Activated T-cell treated with anti-CD3 and anti-CD28 coated beads, Interleukin-2, amount 50 U/mL, for 72 hours (primary cell): ENCODE measurements at places on chromosomes 12 and 14. TPM values are rescaled to one million over a fixed set of nuclear protein-coding genes. Genes with fewer than 3 reads are reported as not detected.

Gene RNU4-1
- 2,627 TPM for total RNA-seq

Gene PCBP2
- total RNA-seq, result 1,265 TPM

Gene PRIMA1
- total RNA-seq, result not detected

Gene AKT1
- 113 TPM for total RNA-seq

Gene YLPM1
- 62.6 TPM for total RNA-seq

Gene PLCZ1
- not detected for total RNA-seq

Gene ACVRL1
- not detected for total RNA-seq

Gene MYO1H
- total RNA-seq, result not detected

Gene PRR4
- total RNA-seq, result 2.1 TPM

Gene RNASE2
- not detected for total RNA-seq

Gene FBXO33
- total RNA-seq, result 13.3 TPM

Gene STAT2
- total RNA-seq, result 121 TPM
